ENCODE measurements at places on chromosomes 3 and 15. TPM values are rescaled to one million over a fixed set of nuclear protein-coding genes. Genes with fewer than 3 reads are reported as not detected.

The MST1 gene
- 23.4 TPM for total RNA-seq

The FAM174B gene
- 8.6 TPM for total RNA-seq

The LRRC2 gene
- total RNA-seq: not detected

DNA sequence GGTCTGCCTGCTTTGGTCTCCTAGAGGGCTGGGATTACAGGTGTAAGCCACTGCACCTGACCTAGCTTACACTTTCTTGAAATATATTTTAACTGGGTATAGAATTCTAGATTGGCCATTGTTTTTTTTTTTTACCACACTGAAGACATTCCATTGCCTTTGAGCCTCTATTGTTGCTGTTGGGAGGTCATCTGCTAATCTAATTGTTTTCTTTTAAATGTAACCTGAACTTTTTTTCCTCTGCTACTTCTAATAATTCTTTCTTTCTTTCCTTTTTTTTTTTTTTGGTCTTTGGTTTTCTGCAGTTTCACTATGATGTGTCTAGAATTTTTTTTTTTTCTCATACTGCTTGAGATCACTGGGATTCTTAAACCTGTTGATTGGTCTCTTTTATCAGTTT, 28.1 kb downstream of the ERICH6 start:
- no peak for DNase-seq

DNA sequence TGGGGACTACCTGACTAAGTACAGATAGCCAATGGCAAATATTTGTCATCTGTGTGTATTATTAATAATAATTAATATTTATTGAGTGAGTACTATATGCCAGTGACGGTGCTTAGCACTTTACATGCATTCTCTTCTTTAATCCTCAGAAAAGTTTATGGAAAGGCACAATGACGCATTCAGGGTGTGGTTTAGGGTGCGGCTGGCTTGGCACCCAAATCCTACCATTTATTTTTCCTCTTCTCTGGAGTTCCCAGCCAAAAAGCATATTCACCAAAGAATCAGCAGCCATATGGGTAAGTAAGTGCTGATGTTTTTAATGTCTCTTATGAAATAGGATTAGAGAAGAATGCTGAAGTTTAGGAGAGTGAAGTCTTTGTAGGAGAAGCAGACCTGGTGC, 140.4 kb upstream of the TP63 start:
- DNase-seq: no peak

GRCh38 chr15:31336593-31337295, 10.1 kb downstream of the KLF13 start:
- DNase-seq: no peak

The GPR156 gene
- total RNA-seq: 0.83 TPM

GRCh38 chr3:81300324-81300927, 461.0 kb downstream of the GBE1 start:
- no peak for DNase-seq

The MAP1A gene
- total RNA-seq: 301 TPM

GRCh38 chr3:178603735-178604134, 67.5 kb downstream of the KCNMB2 start:
- DNase-seq: no peak

- no peak for DNase-seq
These were observed 38.1 kb downstream of the UBE2E2 start for GRCh38 chr3:23241256-23241655.

- DNase-seq: no peak
These were observed 40.3 kb upstream of the FURIN start for GRCh38 chr15:90828111-90828510.

DNA sequence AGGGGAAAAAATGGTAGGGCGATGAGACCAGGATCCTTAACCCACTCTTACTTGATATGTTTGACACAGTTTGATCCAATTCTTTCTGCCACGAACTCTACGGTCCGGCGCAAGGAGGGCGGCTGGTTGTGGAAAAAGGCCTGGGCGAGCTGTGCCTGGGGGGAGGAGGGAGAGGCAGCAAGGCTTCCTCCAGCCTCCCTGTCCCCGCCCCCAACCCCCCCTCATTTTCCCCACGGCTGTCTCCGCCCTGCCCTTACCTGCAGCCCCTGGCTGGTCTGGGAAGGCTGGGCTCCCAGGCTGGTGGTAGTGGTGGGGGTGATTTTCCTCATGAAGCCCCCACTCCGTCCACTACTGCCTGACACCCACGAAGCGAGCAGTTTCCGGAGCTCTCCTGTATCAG, 8.0 kb downstream of the CDAN1 start:
- no peak for DNase-seq
